Stimulated activated CD8-positive, alpha-beta memory T cell treated with anti-CD3 and anti-CD28 coated beads, Interleukin-15, amount 100 ng/mL, for 1 hour (primary cell): ENCODE measurements at places on chromosomes 4 and X.
A peak's percentile ranks its signal among the peaks of the same experiment; 100 is the strongest.

GRCh38 chrX:153878345-153878744, 7.6 kb downstream of the L1CAM start:
- no peak for DNase-seq

- DNase-seq, result no peak
These were observed 1.4 kb downstream of the MXD4 start for GRCh38 chr4:2260344-2261109.

- no peak for DNase-seq
These were observed 85.4 kb downstream of the TIGD2 start for GRCh38 chr4:89196745-89197144.

DNA sequence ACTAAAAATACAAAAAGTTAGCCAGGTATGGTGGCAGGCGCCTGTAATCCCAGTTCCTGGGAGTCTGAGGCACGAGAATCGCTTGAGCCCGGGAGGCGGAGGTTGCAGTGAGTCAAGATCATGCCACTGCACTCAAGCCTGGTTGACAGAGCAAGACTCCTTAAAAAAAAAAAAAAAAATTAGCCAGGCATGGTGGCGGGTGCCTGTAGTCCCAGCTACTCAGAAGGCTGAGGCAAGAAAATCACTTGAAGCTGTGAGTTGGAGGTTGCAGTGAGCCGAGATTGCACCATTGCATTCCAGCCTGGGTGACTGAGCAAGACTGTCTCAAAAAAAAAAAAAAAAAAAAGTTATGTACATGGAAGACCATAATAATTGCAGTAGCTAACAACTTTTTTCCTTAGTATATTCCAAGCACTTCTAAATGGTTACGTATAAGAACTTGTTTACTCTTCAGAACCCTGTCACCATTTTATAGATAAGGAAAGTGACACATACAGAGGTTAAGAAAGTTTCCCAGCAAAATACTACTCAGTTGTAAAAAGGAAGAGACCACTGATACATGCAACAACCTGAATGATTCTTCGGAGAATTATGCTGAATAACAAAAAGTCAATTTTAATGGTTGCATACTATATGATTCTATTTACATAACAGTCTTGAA, 24.5 kb downstream of the RUFY3 start:
- DNase-seq, result no peak

- DNase-seq, result no peak
These were observed 111.4 kb upstream of the RXFP1 start for GRCh38 chr4:158410272-158410671.

- DNase-seq, result peak; percentile 18
These were observed 4.5 kb upstream of the CXCR3 start for GRCh38 chrX:71622576-71623450.
